ENCODE measurements at places on chromosomes 2 and 18.

- no peak for DNase-seq
Measured at GRCh38 chr2:163600801-163601200, 135.0 kb downstream of the FIGN start.

GRCh38 chr18:29171892-29172755 is 995.2 kb upstream of the CDH2 start:
- no peak for DNase-seq

DNA sequence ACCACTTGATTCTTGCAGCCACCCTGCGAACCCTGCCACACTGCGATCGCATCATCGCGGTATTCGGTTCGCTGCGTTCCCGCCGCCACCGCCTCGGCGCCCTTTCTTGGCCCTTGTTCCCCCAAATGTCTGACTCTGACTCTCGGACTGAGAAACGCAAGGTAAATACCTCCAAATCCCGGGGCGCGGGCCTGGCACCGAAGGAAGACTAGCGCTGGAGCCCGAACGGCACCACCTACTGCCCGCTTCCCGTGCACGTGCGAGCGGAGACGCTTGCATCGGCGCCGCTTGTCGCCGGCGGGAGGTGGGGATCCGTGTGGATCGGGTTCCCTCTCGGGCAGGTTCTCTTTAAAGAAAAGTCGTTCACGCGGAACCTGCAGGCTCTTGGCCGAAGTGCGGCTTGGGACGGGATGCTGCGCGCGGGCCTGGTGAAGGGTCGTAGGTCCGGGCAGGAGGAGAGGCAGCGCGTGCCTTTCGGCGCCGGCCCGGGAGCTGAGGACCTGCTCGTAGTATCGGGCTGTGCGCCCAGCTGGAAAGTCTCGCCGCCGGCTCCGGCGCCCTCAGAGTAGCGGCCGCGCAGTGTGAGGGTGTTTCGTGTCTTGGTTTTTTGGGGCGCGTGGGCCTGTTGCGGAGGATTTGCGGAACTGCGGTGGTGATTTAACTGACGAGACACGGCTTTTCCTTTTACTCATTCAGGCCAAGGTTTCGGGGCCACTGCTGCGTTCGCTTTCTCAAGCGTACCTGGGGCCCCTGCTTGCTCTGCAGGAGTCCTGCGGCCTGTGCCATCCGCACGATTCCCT is 514 bp downstream of the BCL2L11 start:
- DNase-seq: peak; percentile 26

- DNase-seq: no peak
Measured at GRCh38 chr2:44107086-44107740, 61.5 kb upstream of the PPM1B start.

- DNase-seq: no peak
Measured at GRCh38 chr2:73202156-73203054, at the start of gene NOTO. Gene NOTO, plus strand, starts transcription at chr2:73202574. Its CDS starts 93 bp downstream, at chr2:73202667.

- DNase-seq: no peak
Measured at GRCh38 chr2:239147376-239147775, 253.4 kb downstream of the HDAC4 start.

DNA sequence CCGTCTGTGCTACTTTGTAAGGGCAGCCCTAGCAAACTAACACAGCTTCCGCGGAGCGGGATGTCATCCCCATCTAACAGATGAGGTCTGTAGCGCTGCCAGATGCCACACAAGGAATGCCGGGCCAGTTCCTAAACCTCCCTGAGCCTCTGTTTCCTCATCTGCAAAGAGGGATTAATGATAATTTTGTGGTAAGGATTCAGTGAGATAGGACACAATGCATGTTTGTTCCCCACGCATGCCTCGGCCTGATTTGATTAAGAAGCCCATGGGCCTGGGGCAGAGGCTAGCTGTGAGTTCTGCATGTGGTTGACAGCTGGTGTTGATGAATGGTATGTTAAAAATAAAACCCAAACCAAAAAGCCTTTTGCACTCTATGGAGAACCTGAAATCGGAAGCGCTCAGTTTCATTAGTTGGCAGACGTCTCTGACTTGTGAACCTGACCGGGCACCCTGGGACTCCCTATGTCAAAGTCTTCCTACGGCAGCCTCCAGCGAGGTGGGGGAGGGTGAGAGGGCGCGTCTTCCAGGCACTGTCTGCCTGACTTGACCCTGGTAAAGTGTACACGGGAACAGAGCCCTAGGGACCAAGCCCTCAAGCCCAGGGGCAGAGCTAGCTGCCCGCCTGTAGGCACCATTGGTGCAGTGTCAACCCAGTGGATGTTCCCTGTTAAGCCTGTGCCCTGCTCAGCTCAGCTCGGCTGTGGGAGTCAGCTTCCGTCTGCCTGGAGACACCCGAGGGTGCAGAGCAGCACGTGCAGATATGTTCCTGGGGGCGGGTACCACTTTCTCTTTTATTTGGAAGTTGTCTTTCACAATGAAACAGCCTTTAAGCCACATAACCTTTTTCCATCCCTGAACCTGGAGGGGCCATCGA is 14.8 kb upstream of the INHBB start:
- DNase-seq: no peak

DNA sequence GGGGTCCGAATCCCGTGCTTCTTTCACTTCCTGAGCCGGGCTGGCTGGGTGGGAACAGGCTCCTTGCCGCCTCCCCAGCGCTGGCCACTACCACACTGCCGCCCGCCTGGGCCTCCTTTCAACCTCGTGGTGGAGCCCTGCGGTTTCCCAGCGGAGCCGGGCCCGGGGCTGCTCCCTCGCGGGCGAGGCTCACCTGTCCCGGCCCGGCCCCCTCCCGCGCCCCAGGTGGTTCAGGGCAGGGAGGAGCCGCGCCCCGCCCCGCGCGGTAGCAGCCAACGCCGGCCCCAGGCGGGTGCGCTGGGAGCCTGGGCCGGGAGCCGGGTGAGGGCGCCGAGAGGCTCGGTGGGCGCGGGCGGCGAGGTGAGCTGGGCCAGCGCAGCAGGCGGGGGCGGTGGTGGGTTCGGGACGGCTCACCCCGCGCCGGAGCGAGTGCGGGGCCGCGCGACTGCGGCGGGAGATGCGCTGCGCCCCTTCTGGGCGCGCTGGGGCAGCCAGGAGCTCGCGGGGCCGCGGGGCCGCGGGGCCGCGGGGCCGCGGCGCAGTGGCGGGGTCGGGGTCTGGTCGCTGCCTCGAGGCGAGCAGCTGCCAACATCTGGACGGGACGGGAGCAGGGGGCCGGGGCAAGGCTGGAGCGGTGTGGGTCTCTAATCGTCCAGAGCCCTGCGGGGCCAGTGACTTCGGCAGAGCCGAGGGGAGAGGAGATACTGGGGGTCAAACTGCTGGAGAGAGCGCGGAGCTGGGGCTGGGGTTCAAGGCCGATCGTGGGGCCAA is at the start of gene LYPD6B:
Gene LYPD6B (plus strand): TSS at position 258 of the 771 bp plus-strand sequence. CDS start 92,250 bp downstream, outside the sequence.
- DNase-seq: no peak

DNA sequence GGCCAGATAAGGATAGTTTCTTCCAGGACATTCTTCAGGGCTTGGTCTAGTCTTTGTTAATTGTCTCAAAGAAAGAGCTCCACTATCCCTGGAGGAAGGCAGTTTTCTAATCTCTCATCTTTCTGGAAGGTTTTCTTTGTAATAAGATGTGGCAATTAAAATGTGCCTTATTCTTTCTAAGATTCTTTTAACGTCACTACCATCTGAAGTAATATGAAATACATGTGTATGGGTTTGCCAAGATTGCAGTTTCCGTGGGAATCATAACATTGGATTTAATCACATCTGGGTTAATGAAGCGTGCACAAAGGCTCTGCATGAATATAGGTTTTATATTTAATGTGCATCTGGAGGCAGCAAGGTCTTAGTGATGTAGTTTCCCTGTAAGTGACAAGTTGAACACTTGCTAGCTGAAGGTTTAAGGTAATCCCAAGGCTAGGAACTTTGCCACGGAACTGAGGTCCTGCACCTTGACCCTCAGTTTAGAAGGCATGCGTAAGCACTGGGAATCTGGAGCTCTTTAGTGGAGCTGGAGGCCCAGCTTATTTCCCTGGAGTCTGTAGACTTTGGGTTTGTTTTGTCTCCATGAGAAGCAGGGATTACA is 25.7 kb downstream of the DIS3L2 start:
- no peak for DNase-seq

DNA sequence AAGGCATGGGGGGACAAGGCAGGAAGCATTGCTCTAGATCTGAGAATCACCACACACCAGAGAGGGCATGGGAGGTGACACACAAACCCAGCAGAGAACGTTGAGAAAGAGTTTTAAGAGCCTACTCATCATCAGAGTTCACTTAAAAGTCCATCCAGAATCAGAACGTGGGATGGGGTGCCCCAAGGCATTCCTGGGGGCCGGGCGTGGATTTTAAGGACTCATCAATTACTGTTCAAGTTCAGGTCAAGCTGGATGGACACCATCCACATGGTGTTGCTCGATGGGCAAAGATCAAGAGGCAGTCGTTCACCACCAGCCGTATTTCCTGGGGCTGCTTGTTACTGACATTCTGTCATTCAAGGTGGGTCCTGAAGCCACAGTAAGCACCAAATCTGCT is 34.9 kb downstream of the BCL11A start:
- no peak for DNase-seq

GRCh38 chr2:215970425-215970824 is 42.9 kb downstream of the MREG start:
- DNase-seq: no peak

- DNase-seq: no peak
Measured at GRCh38 chr2:203648273-203648672, 58.2 kb upstream of the CD28 start.

DNA sequence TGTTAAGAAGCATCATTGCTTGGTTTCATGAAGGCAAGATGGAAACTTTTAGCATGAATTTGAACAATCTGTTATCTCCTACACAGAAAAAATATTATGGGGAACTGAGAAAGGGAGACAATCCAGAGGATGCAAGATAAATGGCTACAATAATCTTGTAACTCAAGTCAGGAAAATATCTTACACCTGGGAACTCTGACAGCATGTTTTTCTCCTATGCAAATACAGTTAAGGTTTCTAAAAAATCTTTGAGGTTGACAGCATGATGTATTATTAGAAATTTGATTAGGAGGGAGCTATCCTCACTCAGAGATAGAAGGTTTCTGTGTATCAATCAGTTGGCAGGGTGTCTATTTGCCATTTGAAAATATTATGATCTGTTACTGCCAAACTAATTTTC is 75.6 kb downstream of the GPD2 start:
- no peak for DNase-seq

- DNase-seq: no peak
Measured at GRCh38 chr2:241329669-241330615, 14.2 kb downstream of the SEPTIN2 start.

- DNase-seq: no peak
Measured at GRCh38 chr2:217438136-217438535, 564.7 kb downstream of the TNS1 start.

DNA sequence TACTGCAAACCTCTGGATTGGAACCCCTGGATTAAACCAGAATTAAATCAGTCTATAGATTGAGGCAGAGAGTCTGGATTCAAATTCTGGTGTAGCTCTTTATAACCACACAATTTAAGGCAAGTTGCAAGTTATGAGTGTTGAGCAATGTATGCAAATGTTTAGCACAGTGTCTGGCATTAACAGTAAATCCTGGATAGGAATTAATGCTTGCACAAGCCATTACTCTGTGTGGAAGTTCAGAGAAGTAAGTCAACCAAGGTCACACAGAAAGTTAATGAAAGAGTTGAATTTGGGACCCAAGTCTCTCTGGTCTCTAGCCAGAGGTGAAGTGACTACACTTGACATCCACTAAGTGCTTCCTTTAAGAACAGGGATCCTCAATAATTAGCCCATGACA is 2.0 kb upstream of the MARCO start:
- no peak for DNase-seq

- no peak for DNase-seq
Measured at GRCh38 chr2:231475965-231476364, 11.7 kb upstream of the NCL start.

DNA sequence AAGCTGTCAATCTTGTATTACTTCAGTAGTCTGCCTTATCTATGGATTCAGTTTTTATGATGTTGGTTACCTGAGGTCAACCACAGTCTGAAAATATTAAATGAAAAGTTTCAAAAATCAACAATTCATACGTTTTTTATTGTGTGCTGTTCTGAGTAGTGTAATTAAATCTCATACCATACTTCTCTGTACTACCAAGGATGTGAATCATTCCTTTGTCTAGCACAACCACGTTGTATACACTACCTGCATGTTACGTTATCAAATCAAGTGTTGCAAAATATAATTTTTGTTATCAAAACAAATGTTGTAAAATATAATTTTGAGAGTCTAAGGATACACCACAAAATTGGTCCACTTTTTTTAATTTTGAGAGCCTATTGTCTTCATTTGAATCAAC is 590.2 kb upstream of the SETBP1 start:
- DNase-seq: no peak

GRCh38 chr2:100692381-100692780 is 127.6 kb upstream of the NPAS2 start:
- DNase-seq: no peak

DNA sequence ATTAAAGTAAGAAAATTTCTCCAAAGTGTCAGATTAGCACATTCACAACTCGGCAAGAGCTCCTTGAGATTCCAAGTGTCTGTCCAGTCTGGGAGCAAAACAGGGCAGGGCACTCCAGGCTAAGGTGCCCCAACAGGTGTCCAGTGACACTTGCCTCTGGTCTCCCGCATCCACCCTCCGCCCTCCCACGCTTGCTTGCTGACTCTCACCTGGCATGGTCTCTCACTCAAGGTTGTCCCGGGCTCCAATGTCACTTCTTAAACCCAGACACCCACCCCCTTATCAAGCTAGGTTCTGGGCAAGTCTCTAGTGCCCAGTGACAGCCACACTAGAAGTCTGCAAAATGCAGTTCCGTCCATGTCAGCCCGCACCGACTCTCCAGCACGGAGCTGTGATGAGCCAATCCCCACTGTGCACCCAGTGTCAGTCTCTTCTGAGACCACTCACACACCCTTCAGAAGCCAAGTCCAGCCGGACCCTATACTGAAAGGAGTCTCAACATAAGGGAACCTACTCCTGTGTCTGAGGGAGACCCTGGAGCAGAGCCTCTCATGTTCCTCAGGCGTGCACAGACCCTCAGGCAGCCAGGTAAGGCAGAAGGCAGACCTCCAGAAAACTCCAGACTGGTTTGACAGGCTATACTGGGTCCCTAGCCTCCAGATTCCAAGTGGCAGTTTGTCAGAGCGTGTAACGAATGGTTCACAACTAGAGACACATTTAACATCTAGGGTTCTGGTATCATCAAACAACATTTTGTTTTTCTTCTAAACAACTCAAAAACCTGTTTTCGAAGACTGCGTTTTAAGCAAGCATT is 45.6 kb downstream of the HDLBP start:
- DNase-seq: no peak

GRCh38 chr2:107585851-107586250 is 240.8 kb upstream of the RGPD4 start:
- no peak for DNase-seq

DNA sequence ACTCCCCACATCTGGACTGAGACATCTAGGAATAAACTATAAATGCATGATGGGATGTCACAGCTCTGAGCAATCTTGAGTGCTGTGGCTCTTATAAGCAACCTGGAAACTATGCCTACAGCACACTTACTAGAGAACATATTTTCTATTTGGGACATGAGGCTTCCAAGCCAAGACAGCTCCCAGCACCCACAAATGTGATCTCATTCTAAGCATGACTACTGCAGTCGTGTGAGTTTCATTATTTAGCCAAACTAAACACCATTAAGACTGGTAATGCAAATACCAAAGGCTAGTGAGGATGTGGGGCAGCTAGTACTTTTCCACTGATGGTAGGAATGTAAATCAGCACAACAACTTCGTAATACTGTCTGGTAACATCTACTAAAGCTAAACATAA is 72.5 kb downstream of the RTTN start:
- DNase-seq: no peak

GRCh38 chr2:129565551-129566109 is 413.8 kb upstream of the RAB6C start:
- DNase-seq: no peak

- DNase-seq: no peak
Measured at GRCh38 chr2:240329116-240329665, 106.3 kb upstream of the GPC1 start.

- DNase-seq: no peak
Measured at GRCh38 chr2:158407031-158407430, 49.5 kb downstream of the CCDC148 start.
